Neuronal stem cell (in vitro differentiated cells): ENCODE measurements at places on chromosomes 6 and 20.

GRCh38 chr6:22954749-22955385 lies 385.5 kb downstream of the HDGFL1 start:
- no peak for DNase-seq

DNA sequence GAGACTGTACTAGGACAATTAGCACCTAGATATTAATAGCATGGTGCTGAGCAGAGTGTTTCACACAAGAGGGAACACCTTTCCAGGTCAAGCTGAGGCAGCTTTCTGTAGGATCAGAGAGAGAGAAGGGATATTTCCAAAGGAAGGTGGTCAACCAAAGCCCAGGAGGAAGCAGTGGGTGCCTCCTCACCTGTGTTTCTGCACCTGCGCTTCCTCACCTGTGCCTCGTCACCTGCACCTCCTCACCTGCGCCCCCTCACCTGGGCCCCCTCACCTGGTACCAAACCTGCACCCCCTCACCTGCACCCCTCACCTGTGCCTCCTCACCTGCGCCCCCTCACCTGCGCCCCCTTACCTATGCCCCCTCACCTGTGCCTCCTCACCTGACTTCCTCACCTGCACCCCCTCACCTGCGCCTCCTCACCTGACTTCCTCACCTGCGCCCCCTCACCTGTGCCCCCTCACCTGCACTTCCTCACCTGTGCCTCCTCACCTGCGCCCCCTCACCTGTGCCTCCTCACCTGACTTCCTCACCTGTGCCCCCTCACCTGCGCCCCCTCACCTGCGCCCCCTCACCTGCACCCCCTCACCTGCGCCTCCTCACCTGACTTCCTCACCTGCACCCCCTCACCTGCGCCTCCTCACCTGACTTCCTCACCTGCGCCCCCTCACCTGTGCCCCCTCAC lies 67.9 kb downstream of the TTLL2 start:
- DNase-seq, result no peak

- peak; percentile 24 for DNase-seq
These were observed 116.6 kb downstream of the FOXC1 start for GRCh38 chr6:1726341-1726768.

GRCh38 chr20:25025986-25026605 lies 31.8 kb downstream of the ACSS1 start:
- no peak for DNase-seq

DNA sequence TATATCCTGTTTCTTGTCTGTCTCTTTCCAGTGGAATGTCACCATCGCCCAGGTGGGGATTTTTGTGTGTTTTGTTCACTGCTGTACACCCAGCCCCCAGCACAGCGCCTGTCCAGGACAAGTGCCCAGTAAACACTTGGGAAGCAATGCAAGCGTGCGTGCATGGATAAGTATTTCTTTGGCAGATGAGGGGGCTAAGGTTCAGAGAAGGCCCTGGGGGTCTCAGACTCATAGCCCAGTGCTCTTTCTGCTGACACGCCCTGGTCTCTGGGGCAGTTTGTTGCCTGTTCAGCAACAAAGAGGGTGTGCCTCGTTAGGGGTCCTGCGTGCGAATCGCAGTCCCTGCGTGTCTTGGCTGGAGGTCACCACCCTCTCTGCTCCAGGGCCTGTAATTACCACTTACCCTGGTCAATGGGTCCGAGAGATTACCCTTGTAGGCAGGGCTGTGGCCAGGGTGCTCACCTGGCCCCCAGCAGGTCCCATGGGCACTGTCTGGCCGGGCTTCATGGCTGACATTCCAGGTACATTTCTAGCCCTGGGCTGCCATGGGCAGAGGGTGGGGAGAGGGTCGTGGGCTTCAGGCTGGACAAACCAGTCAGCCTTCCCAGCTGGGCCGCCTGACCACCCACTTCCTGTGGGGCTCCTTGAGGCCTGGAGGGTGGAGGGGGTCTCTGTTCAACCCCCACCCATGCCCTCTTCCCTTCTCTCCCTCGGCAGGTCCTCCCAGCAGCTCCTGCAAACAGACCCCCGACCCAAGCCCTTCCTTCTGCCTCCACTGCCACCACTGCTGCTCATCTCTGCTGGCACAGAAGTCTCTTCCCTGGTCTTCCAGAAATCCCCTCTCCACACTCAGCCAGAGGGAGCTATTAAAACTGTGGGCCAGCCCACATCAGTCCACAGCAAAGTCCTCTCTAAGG lies 87.1 kb downstream of the CEBPB start:
- DNase-seq, result no peak

GRCh38 chr20:33273117-33273851 lies 9.7 kb upstream of the BPIFB1 start:
- DNase-seq, result no peak

DNA sequence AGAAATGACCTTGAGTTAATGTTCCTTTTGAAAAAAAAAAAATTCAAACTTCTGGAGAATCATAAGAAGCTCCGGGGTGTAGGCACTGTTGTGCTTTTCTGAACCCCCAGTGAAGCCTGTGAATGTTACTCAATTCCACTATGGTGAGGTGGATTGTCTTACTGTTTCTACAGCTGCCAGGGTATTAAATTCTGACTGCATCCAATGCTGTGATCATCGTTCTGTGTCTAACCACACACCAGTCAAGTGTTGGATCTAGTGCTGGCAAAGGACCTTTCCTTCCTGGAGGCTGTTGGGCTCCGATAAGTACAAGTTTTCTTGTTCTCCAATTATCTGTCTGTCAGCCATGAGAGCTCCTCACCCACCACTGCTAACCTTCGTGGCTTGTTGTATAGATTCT lies 162.0 kb upstream of the EPHA7 start:
- DNase-seq, result no peak

DNA sequence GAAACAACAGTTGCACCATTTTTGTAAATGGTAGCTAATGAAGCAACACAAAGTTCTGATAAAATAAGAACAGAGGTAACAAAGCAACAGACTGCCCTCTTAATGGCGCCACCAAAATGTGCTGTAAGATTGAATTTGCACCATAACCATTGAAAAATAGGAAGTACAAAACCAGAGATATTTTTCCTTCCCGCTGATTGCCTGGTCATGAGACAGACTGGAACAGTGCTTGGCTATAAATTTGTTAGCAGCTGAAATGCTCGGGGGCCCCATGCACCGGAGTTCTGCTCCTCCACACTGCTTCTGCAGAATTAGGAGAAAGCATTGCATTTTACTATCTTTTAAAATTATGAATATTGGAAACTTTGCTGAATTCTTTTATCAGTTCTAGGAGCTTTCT lies 164.4 kb upstream of the QKI start:
- no peak for DNase-seq

DNA sequence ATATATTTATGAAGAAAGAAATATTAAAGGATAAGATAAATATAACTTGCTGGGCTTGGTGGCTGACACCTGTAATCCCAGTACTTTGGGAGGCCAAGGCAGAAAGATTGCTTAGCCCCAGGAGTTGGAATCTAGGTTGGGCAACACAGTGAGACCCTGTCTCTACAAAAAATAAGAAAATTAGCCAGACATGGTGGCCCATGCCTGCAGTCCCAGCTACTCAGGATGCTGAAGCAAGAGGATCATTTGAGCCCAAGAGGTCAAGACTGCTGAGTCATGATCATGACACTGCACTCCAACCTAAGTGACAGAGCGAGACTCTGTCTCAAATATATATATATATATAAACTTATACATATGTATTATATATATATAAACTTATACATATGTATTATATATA lies 164.0 kb downstream of the MRPL14 start:
- no peak for DNase-seq

DNA sequence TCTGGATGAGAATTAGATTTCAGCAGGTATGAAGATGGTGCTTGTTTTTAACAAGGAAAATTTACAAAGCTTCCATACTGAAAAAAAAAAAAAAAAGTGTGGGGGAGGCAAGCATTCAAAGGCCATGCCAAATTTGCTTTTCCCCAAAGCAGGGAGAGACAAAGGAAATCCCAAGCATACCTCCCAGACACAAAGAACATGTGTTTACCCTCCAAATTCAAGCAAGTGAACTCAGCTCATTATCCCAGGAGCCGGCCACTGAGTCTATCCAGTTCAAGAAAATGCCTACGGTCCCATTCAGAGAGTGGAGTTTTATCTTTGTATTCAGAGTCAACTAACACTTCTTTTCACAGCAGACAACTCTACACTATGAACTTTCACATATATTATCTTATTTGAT lies 102.7 kb upstream of the ID4 start:
- DNase-seq, result peak; percentile 58

DNA sequence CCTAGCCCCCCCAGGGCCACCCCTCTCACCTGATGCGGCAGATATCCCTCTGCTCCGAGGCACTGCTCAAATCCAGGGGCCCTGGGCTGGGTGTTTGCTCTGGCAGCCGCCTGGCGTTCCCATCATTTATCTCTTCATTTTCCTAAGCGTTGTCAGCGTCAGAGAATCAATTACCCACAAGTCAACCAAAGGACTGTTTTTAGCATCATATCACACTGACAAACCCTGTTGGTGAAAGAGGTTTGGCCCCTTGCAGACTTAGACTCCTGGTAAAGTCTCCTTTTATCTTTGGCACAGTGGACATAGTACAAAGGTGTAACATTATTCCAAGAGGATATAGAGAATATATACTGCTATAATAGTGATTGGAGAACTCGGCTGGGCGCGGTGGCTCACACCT lies at the start of gene GHRH:
Gene GHRH (minus strand): TSS at position 101 of the 400 bp plus-strand sequence. CDS start 4,925 bp downstream, outside the sequence.
- DNase-seq, result no peak

- no peak for DNase-seq
These were observed 1.5 kb upstream of the ARID1B start for GRCh38 chr6:156775717-156776116.

DNA sequence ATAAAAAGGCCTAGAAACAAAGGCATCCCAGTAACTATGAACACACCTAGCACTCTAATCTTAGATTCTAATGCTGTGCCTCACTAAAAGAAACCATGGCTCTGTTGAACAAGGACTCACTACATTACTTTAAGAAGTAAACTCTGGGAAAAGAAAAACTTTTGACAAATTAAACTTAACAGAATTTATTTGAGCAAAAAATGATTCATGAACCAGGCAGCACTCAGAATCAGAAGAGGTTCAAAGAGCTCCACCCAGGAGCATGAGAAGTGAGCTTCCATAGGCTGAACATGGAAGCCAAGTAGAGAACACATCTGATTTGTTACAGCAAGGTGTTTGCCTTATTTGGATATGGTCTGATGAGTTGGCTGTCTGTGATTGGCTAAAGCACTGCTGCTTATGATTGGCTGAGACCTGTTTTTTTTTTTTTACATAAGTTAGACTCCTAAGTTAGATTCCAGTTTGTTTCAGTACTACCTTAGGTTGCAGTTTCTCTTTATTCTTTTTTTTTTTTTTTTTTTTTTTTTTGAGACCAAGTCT lies 343.6 kb upstream of the SASH1 start:
- DNase-seq, result no peak

- DNase-seq, result no peak
These were observed 20.5 kb upstream of the FOXQ1 start for GRCh38 chr6:1291381-1291780.

GRCh38 chr6:133817460-133818047 lies 71.4 kb upstream of the TCF21 start:
- no peak for DNase-seq

DNA sequence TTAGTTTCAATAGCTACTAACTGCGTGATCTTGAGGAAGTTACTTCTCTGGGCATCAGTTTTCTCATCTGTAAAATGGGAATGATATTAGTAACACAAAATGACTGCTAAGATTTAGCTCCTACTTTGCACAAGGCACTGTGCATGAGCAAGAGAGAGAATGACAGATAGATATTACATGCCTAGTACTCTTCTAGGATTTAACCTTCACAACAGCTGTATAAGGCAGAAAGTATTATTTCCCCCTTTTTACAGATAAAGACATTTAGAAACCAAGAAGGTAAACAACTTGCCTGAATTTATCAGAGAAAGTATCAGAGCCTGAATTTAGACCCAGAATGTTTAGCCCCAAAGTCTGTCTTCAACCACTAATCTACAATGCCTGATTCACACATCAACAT lies 281.6 kb downstream of the KHDC1L start:
- no peak for DNase-seq
